ENCODE measurements at places on chromosomes 7 and 10. TPM values are rescaled to one million over a fixed set of nuclear protein-coding genes. Genes with fewer than 3 reads are reported as not detected.

Gene CYP3A7
- total RNA-seq, result not detected

Gene H2BK1
- total RNA-seq, result not detected

Gene CHAT
- not detected for total RNA-seq

Gene MICALL2
- 50.5 TPM for total RNA-seq

Gene FBXL13
- 2.4 TPM for total RNA-seq

Gene CRYGN
- total RNA-seq, result 0.32 TPM

Gene RINT1
- total RNA-seq, result 19.0 TPM

Gene FKBP6
- not detected for total RNA-seq

Gene UTF1
- 0.54 TPM for total RNA-seq

DNA sequence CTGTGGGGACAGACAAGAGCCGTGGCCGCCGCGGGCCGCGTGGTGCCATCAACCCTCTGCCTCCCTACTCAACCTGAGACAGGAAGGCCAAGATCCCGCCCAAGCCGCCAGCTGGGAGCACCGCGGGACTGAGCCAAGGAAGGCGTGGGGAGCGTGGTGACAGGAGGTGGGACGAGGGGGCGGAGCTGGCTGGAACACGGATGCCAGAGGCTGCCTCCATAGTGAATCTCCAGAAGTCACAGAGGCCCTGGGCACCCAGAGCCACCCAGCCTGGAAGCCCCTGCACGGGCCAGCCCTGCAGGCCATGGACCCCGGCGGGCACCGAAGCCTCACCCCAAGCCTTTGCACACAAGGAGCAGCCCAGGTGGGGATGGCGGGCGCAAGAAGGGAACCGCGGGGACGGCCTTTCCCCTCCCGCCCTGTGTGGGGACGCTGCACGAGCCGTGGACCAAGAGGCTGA is 18.1 kb upstream of the DPYSL4 start:
- DNase-seq, result no peak

- DNase-seq, result no peak
Observed at GRCh38 chr10:110609605-110610004, 34.5 kb upstream of the RBM20 start.

DNA sequence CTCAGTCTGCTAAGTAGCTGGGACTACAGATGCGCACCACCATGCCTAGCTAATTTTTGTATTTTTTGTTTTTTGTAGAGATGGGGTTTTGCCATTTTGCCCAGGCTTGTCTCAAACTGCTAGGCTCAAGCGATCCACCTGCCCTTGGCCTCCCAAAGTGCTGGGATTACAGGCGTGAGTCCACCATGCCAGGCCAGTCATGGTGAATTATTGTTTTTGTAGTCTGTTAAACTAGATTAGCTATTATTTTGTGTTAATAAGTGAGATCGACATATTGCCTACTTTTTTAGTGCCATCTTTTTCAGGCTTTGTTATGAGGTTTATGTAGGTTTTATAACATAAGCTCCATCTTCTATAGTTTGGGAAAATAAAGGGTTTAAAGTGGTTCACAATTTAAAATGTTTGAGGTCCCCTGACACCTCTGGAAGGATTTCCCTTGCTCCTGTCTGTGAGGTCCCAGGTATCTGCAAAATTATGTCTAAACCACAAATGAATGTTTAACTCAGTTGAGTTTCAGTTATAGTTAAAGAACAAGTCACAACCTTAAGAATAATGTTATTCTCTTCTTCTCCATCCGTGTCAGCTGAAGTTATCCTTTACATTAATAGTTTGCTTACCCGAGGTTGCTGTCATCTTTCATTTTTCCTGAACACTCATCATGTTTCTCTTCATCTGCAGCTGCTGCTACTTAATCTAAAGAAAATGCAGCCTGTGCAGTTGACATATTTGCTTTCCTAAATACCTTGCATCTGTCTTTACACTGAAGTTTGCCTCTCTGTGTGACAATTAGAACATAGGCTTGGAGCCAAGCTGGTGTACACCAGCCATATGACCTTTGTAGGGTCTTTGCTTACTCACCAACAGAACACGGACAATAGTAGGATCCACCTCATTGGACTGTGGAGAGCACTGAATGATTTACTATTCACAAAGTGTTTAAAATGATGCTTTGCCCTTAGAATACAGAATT is 8.9 kb upstream of the VSTM4 start:
- no peak for DNase-seq

- DNase-seq, result no peak
Observed at GRCh38 chr7:55588379-55588699, 16.0 kb upstream of the VOPP1 start.

DNA sequence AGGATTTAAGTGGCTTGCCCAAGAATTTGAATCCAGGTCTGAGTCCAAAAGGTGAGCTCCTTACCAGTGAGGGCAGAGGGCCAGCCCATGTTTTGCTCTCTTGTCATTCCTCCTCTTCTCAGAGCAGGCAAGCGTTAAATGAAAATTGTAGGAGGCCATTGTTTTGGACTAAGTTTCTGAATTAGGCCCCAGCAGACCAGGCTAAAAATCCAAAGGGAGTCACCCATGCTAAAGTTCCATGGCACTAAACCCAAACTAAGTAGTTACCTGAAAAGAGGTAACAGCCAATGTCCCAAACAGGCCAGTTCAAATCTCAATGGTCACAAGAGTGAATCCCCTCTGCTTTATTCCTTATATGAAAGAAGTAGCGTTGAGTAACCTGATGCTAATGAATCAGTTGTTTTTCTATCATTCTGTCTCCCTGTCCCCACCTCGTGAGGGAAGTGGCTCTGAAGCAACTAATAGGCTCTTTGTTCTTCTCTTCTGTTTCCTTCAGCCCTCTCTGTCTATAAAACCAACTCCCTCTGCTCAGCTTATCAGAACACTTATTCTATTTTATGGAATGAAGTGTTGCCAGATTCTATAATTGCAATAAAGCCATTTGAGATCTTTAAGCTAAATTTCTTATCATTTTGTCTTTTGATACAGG is 17.5 kb upstream of the CDH23 start:
- DNase-seq, result no peak

GRCh38 chr7:137519947-137520346 is 176.4 kb upstream of the PTN start:
- DNase-seq, result no peak

GRCh38 chr10:66026321-66026720 is 899.5 kb upstream of the LRRTM3 start:
- DNase-seq, result no peak
